Activated CD4-positive, alpha-beta T cell treated with anti-CD3 and anti-CD28 coated beads, Interleukin-2, amount 50 U/mL, for 48 hours (primary cell): ENCODE measurements at places on chromosomes 2 and 18.

- no peak for DNase-seq
Measured at GRCh38 chr18:8699948-8700347, 5.4 kb upstream of the MTCL1 start.

DNA sequence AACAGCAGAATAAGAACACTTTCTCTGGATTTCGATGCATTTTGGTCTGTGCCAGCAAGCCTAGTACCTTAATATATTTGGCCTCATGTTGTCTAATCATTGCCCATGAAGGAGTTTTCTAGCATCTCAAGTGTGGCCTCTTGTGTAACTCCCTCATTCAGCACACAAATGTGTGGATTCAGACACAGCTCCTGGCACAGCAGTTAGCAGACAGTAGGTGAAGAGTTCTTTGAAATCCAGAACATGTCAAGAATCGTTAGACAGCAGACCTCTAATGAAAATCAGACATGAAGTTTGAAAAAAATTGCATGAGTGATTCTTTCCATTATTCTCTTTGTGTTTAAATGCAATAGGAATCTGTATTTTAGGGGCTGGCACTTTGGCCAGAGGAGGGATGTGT lies 177.0 kb downstream of the FMNL2 start:
- no peak for DNase-seq

- no peak for DNase-seq
Measured at GRCh38 chr2:120545521-120546047, 190.1 kb upstream of the GLI2 start.

DNA sequence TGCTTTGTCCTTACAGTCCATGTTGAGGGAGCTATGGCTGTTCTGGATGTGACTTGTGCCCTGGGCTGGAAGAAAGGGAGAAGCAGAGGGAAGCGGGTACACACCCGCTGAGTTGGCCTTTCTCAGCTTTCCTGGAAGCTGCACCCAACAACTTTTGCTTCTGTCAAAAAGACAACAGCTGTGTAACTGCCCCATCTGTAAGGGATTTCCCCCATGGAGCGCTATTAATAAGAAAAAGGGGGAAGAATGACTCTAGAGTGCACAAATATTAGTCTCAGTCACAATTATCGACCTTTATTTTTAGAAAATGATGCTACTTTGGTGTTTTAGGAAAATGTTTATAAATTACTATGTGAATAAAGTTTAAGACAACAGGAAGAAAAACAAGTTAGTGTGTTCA lies 368.3 kb downstream of the RAD51AP2 start:
- DNase-seq: no peak
